ENCODE measurements at places on chromosomes 6 and 20.

DNA sequence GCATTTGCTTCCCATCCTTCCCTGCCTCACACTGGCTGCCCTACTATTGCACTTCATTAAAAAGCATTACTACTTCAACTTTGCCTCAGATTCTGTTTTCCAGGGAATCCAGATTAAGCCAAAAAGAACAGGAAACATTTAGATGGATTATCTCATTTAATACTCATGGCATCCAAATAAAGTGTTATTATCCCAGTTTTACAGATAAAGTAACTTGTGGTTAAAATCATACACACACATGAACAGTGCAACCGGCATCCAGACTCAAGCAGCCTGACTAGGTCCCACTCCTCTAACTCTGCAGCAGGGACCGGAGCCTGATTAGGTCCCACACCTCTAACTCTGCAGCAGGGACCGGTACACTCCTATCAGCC is 72.3 kb downstream of the GPR6 start:
- no peak for DNase-seq

DNA sequence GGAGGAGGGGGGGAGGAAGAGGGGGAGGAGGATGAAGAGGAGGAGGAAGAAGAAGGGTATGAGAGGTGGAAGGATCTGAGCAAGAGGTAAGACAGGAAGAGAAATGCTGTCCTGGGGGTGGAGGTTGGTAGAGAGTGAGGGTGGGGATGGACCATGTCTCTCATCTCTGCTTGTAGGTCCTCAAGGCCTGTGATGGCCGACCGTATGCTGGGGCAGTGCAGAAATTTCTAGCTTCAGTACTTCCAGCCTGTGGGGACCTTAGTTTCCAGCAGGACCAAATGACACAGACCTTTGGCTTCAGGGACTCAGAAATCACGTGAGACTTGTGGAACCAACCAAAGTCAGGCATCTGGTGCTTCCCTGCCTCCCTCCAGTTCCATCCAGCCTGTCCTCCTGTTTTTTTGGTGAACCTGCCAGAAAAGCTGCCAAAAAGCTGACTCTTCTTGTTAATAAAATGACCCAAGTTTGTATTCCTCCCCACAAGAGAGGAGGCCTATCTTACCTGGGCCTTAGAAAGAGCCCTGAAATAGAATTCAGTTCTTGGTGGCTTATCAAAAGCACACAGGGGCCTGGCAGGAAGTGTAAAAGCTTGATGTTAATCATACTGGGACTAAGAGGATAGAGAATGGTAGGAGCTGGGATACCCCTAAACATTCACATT is 2.5 kb upstream of the C4A start:
- no peak for DNase-seq

DNA sequence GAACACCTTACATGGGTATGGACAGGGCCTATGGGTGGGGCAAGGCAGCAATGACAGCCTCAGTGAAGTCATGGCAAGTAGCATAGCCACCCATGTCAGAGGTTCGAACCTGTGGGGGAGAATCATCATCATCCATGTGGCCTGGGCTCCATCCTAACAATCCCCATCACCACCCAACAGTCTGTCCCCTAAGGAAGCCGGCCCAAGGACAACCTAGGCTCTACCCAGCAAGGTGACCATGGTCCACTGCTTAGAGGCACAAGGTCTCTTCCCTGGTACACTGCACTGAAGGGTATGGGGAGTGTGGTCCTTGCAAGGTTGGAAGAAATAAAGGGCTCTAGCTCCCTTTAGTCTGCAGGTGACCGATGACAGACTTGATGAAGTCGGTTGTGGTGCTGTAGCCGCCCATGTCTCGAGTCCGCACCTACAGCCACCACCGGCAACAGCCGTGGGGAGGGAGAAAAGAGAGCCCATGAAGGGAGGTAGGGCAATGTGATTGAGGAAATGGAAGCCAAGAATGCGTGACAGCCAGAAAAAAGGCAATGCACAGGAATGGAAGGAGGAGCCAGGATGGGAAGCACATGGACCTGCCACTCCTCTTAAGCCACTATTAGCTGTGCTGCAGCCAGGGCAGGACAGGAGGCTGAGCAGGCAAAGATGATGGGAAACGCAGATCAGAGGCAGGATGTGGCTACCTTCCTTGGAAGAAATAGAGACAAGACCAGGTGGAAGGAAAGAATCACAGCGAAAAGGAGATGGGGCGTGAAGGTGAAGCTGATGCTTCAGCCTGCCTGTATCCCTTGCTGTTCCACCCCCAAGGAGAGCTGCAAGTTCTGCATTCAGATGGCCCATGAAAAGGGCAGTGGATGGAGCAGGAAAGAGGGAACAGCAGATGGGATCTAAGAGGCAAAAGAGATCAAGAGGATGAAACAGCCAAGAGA is 5.3 kb downstream of the IDH3B start:
- no peak for DNase-seq

DNA sequence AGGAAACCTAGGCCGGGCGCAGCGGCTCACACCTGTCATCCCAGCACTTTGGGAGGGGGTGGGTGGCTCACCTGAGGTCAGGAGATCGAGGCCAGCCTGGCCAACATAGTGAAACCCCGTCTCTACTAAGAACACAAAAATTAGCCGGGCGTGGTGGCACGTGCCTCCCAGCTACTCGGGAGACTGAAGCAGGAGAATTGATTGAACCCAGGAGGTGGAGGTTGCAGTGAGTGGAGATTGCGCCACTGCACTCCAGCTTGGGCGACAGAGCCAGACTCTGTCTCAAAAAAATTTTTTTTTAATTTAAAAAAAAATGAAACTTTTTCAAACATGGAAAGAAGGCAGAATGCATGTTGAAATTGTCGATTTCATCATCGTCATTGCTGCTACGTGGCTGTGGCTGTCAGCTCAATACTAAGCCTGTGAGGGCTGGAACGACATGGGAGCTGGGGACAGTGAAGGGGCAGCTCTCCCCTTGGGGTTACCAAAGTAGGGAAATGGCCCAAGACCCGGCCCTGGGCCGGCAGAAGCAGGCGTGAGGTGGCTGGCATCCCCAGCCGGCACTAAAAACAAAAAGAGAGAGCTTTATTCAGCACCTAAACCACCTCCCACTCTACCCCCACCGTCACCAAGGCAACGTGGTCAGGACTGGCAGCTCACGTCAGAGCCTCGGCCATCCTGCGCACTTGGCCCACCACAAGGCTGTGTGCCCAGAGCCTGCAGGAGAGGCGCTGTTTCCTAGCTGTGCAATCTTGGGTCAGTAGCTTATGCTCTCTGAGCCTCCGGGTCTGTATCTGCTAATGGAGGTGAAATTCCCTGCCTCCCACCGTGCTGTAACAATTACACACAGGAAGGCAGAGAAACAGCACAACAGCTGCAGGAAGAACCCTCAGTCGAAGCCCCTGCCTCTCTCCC is 30.8 kb downstream of the AGPAT4 start:
- DNase-seq, result no peak
